ENCODE measurements at places on chromosomes 11 and 22. TPM values are rescaled to one million over a fixed set of nuclear protein-coding genes. Genes with fewer than 3 reads are reported as not detected.
A peak's percentile ranks its signal among the peaks of the same experiment; 100 is the strongest.

- DNase-seq: no peak
Measured at GRCh38 chr22:32218470-32218869, 13.6 kb upstream of the RFPL2 start.

The TIMP3 gene
- total RNA-seq: 96.5 TPM

GRCh38 chr11:13338427-13339069 lies 61.0 kb downstream of the BMAL1 start:
- peak; percentile 23 for DNase-seq

The CNTF gene
- 1.1 TPM for total RNA-seq

The TESMIN gene
- total RNA-seq: 0.79 TPM

GRCh38 chr11:69195824-69196782 lies 40.4 kb downstream of the SMIM38 start:
- no peak for DNase-seq

- no peak for DNase-seq
Measured at GRCh38 chr22:30191040-30191701, 55.4 kb downstream of the LIF start.

GRCh38 chr11:62245271-62245753 lies 3.3 kb downstream of the SCGB1D2 start:
- peak; percentile 48 for DNase-seq

- DNase-seq: peak; percentile 81
Measured at GRCh38 chr11:795634-796564, 2.2 kb downstream of the SLC25A22 start.

The OTOG gene
- not detected for total RNA-seq

- DNase-seq: no peak
Measured at GRCh38 chr11:17581036-17581731, 34.1 kb downstream of the OTOG start.

The SESN3 gene
- 19.0 TPM for total RNA-seq

- peak; percentile 81 for DNase-seq
Measured at GRCh38 chr22:29359469-29359868, 28.9 kb downstream of the AP1B1 start.

GRCh38 chr11:29024386-29024785 lies 916.2 kb downstream of the METTL15 start:
- peak; percentile 10 for DNase-seq

DNA sequence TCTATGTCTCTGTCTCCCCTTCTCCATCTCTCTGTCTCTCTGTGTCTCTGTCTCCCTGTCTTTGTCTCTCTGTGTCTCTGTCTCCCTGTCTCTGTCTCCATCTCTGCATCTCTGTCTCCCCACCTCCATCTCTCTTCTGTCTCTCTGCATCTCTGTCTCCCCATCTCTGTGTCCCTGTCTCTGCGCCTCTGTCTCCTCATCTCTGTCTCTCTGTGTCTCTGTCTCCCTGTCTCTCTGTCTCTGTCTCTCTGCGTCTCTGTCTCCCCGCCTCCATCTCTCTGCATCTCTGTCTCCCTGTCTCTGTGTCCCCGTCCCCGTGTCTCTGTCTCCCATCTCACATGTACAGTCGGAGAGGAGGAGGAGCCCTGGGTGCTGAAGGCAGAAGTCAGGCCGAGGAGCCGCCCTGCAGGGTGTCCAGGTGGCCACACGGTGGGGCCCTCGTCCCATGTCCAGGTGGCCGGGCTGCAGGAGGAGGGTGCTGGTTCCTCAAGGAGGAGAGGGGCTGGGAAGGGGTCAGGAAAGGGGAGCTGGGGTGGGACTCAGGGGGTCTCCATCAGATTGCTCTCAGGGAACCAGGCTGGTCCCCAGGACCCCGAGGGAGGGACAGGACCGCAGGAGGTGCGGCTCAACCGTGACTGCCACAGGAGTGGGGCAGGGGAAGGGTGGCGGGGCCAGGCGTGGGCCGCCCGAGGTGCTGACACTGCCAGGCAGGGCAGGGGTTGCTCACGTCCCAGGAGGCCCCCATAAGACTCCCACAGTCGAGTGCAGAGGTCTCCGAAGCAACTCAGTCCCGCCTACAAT lies 25.6 kb upstream of the TH start:
- DNase-seq: peak; percentile 68

GRCh38 chr22:37126882-37127281 lies 17.4 kb upstream of the TMPRSS6 start:
- DNase-seq: no peak

The TRIM29 gene
- not detected for total RNA-seq

The OR51G1 gene
- not detected for total RNA-seq

DNA sequence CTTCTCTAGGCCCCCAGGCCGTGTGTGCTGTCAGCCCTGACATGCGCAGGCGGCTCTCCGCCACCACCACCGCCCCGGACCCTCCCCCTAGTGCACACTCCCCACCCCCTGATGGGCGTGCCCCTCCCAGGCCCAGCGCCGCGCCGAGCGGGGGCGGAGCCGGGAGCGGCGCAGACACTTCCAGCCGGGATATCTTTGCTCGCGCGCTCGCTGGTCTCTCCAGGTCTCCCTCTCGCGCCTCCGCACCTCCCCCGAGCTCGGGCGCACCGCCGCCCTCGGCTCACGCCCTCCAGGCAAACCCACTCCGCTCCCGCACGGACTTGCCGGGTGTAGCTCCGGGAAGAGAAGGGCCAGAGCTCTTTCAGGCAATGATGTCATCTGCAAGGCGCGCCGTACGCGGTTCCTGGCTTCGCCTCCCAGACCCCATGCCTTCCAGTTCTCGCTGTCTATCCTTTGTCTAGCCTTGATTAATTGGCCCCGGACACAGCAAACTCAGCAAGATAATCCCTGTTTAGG lies at the start of gene SCN3B:
SCN3B (minus strand) TSS at position 59 of the 516 bp plus-strand sequence. CDS start 823 bp downstream, outside the sequence.
- DNase-seq: peak; percentile 89
